IMR-90 (cell line): ENCODE measurements at places on chromosomes 12 and 14.

- no peak for DNase-seq
Measured at GRCh38 chr12:91542067-91542466, 359.4 kb upstream of the DCN start.

DNA sequence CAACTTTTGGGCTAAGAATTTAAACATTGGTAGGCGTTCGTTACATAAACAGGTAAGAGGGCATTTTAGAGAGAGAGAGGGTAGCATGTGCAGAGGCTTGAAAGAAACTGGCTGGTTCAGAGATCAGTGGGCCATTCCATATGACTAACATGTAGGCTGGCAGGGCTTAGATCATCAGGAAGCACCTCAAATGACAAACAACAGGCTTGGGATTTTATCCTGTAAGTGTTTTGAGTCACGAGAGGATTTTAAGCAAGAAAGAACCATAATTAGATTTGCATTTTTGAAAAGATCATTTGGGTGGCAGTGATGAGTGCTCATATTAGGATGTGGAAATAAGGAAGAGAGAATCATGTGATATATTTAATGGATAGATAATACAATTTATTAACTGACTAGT, 8.7 kb upstream of the PLEKHA5 start:
- DNase-seq = peak; percentile 42

- DNase-seq = no peak
Measured at GRCh38 chr12:19886065-19886464, 446.8 kb downstream of the AEBP2 start.

GRCh38 chr14:51620056-51620455, 31.7 kb upstream of the FRMD6 start:
- DNase-seq = no peak

- DNase-seq = no peak
Measured at GRCh38 chr12:74119811-74120362, 417.7 kb upstream of the ATXN7L3B start.

DNA sequence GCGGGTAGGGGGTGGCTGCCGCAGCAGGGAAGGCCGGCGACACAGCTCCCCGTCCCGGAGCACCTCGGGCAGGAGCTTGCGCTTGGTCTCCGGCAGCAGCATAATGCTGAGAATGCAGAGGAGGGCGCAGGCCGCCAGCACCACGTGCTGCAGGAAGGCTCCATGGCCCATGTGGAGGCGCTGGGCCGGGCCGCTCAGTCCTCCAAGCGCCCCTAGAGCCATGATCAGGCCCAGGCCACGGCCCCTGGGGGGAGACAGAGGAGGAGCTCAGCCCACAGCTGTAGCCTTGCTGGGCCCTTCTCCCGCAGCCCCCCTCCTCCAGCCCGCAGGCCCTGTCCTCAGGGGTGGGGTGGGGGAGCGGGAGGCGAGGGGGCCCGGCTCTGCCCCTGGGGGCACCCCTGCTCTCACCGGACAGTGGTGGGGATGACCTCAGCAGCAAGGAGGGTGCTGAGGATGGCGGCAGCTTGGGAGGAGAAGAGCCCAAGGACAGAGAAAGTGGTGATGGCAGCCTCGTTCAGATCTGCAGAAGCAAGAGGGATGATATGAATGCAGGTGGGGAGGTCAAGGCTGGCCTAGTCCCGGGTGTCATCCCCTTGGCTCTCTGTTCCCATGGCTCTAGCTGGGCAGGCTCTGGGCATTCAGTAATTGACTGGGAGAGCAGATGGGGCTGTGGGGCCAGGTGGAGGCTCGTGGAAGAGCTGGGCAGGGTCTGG, 5.8 kb downstream of the SLC22A17 start:
- no peak for DNase-seq

- DNase-seq = peak; percentile 3
Measured at GRCh38 chr12:45166056-45166455, 49.8 kb upstream of the ANO6 start.

DNA sequence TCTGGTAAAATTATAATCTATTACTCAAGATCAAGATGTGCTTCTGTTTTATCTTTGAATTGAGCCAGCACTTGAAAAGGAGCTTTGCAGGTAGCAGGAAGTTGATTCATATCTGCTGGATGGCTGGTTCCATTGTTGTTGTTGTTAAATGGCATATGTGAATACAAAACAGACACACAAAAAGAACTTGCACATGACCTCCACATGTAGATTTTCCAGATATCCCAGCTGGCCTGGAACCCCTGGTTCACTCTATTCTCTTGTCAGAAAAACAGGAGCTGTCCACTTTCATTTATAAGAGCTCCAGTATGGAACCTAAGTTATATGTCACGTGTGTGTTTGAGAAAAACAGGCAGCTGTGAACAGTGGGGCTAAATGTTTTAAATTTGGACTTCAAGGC, 273.9 kb downstream of the TMEM132D start:
- DNase-seq = no peak
